ENCODE measurements at places on chromosomes 2 and 18.
A peak's percentile ranks its signal among the peaks of the same experiment; 100 is the strongest.

DNA sequence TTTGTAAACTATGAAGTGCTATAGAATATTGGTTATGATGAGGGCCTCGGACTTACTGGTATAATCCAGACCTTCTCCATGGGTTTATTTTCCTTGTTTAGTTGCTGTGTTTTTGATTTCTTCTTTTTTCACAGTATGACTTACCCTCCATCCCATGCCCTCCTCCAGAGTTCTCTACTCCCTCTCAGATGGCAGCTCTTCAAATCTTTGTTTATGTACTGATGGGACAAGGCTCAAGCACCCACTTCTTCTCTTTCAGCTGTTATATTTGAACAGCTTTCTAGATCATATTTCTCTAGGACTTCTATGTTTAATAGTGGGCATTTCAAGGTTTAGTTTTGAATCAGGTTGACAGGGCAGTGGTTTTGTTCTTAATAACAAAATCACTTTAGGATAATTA, 43.9 kb downstream of the CLIP4 start:
- no peak for DNase-seq

GRCh38 chr18:53567929-53568574, 656.4 kb downstream of the MBD2 start:
- DNase-seq, result peak; percentile 40

GRCh38 chr2:219570194-219570923, 980 bp downstream of the OBSL1 start:
- DNase-seq, result no peak

DNA sequence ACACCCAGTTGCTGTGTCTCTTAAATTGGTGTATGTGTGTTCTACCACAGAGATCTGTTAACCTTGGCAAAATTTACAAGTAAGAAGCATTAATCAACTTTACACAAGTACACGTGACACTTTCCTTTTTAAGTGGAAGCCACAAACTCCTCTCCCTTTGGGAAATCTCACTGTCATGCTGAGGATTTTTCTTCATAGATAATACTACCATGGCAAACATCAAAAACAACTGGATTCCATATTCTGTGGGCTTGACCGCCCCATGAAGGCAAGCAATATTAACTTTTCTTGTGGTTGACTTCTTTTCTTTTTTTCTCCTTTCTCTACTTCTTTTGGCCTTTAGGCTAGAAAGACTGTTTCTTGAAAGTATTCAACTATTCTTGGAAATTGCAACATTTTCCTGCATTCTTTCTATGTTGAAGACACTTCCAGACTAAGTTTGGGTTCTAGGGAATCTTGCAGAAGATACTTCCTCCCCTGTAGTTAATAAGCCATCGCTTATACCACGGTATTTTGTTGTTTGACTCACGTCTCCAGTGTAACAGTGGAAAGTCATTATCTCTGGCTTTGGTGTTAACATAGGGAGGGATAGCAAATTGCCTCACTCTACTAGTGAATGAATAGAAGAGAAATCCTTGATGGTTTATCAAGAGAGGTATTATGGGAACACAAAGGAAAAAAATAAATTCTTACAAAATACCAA, 79.5 kb downstream of the SLC8A1 start:
- no peak for DNase-seq

- DNase-seq, result no peak
Observed at GRCh38 chr2:238924032-238924431, 76.1 kb downstream of the TWIST2 start.

- DNase-seq, result no peak
Observed at GRCh38 chr2:4670331-4670730, 967.0 kb downstream of the DCDC2C start.

DNA sequence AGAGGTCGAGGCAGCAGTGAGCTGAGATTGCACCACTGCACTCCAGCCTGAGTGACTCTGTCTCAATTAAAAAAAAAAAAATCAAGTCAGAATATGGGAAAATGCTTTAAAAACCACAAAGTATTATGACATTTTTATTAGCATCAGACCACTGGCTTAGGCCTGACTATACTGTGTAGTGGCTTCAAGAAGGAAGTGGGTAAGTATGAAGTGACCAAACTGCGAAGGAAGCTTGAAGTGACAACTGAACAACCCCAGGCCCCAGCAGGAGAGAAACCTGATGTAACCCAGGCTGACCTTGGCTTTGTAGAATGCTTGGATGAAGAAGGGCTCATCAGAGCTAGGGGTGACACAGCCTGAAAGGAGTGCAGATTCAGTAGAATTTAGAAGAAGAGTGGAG, 21.4 kb upstream of the HAAO start:
- DNase-seq, result no peak

DNA sequence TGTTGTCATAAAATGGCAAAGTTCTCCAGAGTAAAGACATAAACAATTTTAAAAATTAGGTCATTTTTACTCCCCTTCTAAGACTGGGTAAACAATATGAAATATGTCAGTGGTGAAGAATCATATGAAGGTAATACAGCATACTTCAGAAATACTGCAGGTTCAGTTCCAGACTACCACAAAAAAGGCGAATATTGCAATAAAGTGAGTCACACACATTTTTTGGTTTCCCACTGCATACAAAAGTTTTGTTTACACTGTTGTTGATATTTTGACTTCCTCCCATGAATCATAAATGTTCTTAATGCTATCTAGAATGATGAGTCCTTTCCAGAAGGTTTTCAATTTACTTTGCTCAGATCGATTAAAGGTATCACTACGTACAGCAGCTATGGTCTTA, 73.5 kb downstream of the SMC6 start:
- no peak for DNase-seq

GRCh38 chr2:9107168-9108025, 99.2 kb upstream of the ASAP2 start:
- no peak for DNase-seq

DNA sequence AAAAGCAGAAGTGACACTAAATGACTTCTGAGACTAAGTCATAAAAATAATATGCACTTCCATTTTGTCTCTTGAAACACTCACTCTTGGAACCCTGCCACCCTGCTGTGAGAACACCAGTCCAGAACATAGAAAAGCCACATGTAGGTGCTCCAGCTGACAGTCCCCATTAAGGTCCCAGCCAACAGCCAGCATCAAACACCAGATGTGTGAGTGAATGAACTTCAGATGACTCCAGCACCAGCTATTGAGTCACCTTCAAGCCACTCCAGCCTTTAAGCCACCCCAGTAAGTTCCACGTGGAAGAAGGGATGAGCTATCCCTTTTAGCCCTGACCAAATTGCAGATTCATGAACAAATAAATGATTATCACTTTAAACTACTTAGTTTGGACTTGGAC, 31.5 kb upstream of the LGALSL start:
- DNase-seq, result no peak

DNA sequence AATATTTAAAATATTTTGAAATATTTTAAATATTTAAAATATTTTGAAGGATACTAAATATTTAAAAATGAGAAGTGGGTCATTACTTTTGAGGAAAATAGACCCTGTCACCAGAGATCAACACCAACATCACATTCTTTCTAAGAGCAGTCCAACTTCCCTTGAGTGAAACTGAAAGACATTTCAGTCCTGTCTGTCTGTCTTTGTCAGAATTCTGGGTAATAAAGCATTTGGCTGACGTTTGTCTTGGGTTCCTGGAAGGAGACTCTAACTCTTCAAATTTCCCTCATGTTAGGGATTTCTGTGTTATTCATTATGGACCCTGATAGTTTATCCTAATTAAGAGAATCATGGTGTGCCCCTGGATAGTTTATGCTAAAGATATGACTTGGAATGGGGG, 32.8 kb downstream of the TTC21B start:
- no peak for DNase-seq

DNA sequence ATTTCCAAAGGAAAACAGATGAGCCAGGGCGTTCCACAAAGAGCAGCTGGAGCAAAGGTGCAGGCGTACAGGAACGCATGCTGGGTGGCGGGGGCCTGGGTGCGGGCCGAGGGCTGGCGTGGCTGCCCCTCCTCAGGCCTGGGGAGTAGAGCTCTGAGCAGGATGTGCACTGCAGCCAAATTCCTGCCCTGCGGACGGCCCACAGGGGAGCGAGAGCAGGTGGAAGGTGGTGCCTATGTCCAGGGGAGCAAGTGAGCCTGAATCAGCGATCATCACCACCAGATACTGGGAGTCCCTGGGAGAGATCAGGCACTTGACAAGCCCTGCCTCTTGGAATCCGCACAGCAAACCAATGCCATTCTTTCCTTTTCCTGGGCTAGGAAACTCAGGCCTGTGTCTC, 106.3 kb downstream of the GBX2 start:
- no peak for DNase-seq

DNA sequence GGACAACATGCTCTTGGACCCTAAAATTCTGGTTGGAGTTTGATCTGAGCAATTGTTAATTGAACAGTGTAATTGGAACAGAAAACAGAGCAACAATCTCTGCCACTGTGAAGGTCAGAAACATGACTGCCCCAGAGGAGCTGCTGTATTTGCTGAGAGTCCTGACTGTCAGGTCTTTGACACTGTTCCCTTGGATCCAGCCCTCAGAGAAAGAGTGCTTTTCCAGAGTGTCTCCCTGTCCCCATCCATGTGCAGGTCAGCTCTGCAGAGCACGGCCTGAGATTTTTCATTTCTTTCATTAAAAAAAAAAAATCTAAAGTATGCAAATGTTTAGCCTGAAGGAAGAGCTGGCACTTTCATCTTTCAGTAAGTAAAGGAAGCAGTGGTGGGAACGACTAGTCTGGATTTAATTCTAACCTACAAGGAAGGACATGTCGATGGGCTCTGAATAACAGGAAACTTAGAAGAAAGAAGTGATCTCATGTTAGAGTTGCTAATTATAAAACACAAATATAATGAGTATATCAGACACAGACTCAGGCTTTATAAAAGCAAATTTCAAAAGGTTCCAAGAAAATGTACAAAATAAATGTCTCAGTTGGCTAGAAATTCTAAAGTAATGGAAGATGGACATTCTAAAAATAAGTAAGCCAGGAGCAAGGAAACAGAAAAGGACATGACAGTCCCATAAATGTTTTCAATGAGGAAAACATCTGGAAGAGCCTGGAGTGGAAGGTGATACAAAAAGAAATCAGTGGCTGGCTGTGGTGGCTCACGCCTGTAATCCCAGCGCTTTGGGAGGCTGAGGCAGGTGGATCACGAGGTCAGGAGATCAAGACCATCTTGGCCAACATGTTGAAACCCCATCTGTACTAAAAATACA, 876.5 kb downstream of the EPHA4 start:
- no peak for DNase-seq

GRCh38 chr2:176464886-176465564, 195.8 kb downstream of the MTX2 start:
- DNase-seq, result no peak

DNA sequence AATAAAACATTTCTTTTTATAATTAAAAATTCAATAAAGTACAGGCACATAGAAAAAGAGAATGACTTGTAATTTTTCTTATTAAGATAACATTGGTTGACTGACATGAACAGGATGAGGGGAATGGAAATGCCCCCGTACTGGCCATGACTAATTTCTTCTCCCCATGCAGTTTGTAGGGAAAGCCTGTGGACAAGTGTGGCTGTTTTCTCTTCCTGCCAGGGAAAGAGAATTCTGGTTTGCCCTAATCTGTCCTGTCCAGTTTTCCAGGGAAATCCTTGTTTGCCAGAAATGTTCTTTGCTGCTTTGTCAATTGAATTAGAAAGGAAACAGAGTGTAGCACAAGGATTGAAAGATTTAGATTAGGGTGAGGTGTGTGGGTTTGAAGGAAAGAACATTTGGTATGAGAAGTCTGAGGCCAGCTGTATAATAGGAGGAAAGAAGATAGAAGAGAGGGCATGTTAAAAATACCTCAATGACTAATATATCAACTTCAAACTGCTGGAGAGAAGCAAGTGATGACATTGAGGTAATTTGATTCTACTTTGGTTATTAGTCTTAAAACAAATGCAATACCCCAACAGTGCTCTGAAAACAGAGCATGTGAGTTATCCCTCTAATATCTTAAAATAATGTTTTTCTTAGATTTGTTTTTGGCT, 593.9 kb upstream of the ZNF804A start:
- no peak for DNase-seq

- no peak for DNase-seq
Observed at GRCh38 chr2:29363111-29363510, 247.9 kb downstream of the CLIP4 start.

DNA sequence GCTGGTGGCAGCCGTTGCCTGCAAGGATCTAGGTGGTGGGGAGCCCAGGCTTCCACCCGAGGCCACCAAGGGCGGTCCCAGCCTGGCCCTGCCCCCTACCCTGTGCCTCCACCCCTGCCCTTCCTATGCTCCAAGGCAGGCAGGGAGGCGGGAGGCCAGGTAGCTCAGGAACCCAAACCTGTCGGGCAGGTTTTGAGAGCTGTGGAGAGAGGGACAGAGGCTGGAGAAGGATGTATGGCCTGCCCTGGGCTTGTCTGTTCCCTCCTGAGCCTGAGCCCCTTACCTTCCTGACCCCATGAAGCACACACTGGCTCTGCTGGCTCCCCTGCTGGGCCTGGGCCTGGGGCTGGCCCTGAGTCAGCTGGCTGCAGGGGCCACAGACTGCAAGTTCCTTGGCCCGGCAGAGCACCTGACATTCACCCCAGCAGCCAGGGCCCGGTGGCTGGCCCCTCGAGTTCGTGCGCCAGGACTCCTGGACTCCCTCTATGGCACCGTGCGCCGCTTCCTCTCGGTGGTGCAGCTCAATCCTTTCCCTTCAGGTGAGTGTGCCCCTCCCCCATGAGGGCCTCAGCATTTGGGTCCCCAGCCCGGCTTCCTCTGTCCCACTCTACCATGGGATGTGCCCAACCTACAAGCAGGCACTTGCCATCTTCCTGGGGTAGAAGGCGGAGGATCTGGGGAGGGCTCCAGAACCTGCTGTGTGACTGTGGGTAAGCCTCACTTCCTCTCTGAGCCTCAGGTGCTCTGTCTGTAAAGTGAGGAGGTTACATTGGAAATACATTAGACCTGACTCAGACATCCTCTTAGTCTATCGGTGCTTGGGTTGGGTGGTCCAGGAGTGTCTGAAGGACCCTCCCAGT, at the start of gene PROM2:
PROM2 (plus strand) TSS at position 159 of the 860 bp plus-strand sequence; CDS start at position 296, 137 bp downstream.
- DNase-seq, result no peak

DNA sequence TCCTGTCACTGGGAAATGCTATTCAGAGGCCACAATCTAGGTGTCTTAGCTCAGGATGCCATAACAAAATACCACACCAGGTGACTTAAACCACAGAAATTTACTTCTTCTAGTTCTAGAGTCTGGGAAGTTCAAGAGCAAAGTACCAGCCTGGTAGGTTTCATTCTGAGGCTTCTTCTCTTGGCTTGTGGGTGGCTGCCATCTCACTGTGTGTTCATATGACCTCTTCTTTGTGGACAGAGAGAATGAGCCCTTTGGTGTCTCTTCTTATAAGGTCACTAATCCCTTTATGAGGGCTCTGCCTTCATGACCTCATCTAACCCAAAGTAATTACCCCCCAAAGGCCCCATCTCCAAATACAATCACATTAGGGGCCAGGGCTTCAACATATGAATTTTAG, 57.3 kb downstream of the RHOB start:
- DNase-seq, result no peak

GRCh38 chr2:62576276-62576939, 70.4 kb upstream of the TMEM17 start:
- no peak for DNase-seq

All from foreskin melanocyte (primary cell).